ENCODE measurements at places on chromosomes 7 and 10.

- DNase-seq = no peak
These were observed 18.5 kb downstream of the STAM start for GRCh38 chr10:17662193-17663138.

GRCh38 chr10:42984761-42985325, 92.0 kb upstream of the RET start:
- DNase-seq = no peak

DNA sequence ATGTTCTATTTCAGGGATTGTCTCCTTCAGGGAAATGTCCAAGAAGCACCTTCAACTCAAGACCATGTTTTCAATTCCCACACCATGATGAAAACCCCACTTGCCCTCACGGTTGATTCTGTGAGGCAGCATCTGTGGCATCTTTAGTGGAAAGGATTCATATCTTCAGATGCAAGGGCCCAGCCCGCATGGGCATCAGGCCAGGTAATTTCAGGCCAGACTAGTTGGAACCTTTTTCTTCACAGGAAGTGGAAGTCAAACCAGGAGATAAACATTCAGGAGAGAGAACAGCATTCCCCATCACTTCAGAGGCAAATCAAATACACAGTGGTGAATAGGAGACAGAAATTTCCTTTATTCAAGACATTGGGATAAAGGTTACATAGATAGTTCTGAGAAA, 88.8 kb downstream of the JCAD start:
- DNase-seq = no peak

DNA sequence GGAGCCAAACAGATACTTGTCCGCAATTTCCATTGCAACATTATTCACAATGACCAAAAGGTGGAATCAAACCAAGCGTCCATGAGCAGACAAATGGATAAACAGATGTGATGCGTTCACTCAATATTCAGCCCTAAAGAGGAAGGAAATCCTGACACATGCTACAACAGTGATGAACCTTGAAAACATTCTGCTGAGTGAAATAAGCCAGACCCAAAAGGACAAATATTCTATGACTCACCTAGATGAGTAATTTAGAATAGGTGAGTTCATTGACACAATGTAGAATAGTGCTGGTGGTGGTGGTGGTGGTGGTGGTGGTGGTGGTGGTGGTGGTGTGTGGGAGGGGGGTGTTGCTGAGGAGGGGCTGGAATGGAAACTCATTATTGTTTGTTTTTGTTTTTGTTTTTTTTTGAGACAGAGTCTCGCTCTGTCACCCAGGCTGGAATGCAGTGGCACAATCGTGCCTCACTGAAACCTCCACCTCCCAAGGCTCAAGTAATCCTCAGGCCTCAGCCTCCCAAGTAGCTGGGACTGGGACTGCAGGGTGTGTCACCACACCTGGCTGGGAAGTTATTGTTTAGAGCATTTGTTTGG, 28.6 kb downstream of the SMKR1 start:
- peak; percentile 15 for DNase-seq

- no peak for DNase-seq
These were observed 114.7 kb upstream of the CARD11 start for GRCh38 chr7:3158341-3158760.

DNA sequence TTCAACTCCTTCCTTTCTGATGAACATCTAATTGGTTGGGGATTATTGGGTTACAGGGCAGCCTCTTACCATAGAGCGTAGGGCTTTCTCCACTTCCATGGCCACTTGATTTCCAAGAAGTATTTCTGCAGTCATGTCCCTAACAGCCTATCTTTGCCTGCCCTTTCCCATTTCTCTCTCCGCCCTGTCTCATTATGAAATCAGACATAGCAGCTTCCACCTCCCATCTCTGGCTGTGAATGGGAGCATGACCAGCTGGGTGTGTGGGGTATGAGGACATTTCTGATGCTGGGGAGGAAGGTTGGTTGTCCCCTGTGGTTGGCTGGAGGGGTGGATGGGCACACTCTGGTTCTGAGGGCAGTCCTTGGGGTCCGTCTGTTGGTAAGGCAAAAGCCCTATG, 41.2 kb downstream of the ADCYAP1R1 start:
- no peak for DNase-seq

DNA sequence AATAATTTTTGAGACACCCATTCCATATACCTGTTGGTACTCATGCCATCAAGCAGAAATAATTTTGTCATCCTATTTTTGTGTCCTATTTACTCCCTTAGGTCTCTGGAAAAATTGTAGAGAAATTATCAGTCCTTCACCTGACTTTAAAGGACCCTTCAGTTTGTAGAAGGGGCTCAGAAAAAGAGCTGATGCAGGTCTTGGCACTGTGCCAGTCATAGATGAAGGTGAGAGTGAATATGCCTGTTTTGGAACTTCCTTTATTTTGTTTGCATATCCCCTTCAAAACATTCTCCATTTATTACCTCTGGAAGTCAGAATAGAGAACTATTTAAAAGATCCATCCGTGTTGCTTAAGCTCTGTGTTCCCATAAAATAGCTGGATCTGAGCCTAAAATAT, 321.0 kb upstream of the TPK1 start:
- no peak for DNase-seq

Data from pulmonary artery endothelial cell (primary cell).